Effector CD4-positive, alpha-beta T cell (primary cell): ENCODE measurements at places on chromosomes 13 and 19.

- no peak for DNase-seq
Measured at GRCh38 chr13:72296246-72296645, 429.2 kb upstream of the DACH1 start.

DNA sequence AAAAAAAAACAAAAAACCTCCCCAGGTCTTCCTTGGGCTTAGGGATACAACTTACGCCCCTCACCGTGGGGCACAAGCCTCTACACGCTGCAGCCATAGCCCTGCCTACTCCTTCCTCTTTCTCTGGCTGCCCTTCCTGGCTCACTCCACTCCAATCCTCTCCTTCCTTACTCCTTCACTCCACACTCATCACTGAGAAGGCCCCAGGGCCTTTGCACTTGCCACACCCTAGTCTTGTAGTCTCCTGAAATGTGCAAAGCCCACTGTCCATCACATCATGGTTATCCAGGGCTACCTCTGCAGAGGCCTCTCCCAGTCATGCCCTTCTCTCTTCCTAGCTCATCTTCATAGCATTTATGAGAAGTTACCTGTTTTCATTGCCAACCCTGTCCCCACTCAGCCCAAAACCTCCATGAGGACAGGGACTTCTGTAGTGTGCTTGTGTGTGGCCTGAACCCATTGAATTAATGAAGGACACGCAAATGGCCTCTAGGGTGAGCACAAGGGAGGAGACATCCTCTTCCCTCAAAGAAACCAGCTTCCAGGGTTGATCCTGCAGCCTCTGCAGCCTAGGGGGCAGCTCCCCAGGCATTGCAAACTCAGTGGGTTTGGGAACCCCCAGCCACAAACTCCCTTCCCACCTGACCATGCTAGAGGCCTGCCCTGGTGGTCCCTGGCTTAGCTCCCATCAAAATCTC is 7.9 kb upstream of the HSH2D start:
- no peak for DNase-seq

DNA sequence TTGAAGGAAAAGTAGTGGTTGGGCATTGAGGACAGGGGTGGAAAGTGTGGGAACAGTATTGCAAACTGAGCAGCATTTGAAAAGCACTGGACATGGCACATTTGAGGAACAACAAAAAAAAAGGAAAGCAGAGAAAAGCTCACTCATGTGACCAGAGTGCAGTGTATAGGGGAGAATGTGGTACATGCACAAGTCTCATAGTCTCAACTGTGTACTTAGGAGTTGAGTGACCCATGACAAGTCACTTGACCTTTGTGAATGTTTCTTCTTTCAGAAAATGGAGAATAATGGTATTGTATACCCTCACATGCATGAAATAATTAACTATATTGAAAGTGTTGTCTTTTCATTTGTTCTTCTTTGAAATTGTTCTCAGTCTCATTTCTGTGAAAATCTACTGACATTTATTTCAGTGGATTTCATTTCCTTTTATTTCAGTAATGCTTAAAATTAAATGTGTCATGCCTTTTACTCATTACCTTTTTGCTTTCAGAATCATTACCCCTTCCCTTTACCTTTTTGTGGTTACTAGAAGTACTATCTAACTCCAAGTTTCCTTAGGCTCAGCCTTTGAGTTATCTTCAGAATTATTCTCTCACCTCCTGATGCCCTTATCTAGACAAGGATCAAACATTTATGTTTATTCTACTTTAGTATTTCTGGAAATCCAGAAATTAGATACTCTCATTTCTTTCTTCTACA is 79.1 kb upstream of the MLNR start:
- DNase-seq: no peak

- DNase-seq: no peak
Measured at GRCh38 chr13:54150851-54151250, 1122.2 kb downstream of the OLFM4 start.

DNA sequence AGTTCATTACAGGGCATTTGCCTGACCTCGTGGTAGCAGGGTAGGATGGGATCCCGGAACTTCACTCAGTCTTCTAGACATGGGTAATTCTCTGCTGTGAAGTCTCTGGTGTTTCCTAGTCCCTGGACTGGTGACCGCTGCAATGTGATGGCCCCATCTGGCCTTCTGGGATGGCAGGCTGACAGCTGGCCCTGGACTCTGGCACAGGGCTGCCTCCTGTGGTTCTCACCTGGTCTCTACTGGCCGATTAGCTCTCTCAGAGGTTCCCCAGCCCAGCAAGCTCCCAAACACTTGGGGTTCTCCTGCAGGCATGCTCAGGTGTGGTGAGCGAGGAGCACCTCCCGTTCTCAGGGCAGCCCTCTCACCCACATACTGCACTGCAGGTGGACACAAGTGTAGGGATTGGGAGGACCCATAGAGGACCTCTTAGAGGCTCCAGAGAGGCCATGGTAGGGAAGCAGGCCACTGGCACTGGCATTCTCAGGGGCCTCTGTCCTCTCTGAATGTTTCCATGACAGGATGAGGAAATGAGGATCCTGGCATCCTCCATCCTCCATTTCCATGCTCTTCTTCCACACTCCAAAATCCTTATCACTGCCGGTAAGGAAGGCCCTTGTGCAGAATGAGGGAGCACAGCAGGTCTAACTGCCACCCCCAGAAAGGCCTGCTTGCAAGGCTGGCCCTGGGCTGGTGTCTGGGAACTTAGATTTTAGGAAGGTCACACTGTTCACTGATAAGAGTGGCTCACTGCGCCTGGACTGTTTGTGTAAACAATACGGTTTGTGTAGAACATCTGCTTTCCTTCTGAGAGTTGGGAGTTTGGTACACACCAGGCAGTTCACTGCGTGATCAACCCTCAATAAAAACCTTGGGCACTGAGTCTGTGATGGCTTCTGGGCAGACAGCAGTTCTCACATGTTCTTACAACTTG is 31.5 kb upstream of the FARP1 start:
- no peak for DNase-seq

DNA sequence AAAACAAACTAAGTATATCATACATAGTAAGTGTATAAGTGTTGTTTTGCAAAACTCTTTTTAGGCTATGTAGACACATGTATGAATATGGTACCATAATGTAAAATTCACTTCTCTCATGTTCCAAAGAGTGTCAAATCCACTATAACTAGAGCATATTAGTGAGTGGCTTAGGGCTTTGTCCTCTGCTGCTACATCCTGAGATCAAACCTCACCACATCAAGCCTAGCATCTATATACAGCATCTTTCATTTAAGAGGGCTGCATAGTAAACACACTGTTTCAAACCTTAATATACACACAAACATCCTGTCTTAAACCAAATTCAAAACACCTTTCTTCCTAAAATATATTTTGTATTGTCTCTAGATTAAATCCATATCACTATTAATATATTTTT is 38.7 kb downstream of the ELF1 start:
- peak; percentile 13 for DNase-seq

DNA sequence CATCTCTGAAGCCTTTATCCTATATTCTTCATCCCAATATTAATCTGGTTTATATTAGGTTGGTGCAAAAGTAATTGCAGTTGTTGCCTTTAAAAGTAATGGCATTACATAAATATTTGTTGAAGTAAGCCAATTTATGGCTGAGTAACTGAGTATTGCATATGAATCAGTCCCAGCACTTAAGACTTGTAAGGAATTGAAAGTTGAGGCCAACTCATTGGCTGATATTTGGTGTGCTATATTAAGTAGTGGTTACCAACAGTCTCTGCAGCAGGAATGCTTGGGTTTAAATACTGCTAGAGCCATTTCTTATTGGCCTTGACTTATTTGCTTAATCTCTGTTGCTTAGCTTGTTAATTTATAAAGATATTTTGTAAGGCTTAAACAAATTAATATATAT is 460.7 kb downstream of the GPC6 start:
- DNase-seq: no peak

DNA sequence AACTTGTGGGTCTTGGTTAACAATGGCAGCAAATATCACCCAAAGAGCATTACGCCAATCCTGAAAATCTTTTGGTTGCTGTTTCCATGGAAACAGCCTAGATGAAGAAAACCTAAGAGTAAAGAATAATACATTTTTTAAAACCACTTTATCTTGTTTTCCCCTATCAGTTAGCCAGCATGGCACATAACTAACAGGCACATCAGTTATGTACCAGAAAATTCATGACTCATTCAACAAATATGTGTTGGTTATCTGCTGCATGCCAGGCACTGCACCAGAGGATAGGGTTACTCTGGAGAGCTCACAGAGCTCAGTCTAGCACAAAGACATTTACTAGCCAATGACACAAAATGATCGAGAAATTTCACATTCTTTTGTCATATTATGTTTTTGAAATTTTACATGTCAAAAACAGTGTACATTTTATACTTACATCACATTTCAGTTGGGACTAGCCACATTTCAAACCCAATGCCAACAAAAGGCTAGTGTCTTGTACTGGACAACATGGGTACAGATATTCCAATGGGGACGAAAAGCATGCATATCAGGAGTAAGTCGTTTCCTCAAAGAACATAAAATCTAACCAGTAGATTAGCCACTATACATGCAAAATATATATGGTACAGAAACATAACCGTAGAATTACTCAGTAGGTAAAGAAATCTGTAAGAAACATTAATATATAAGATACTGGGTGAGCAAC is 20.3 kb downstream of the LNX2 start:
- DNase-seq: no peak

- no peak for DNase-seq
Measured at GRCh38 chr19:55308281-55308680, 16.9 kb downstream of the TMEM150B start.

- DNase-seq: no peak
Measured at GRCh38 chr13:30312904-30313303, 5.6 kb upstream of the KATNAL1 start.

- no peak for DNase-seq
Measured at GRCh38 chr13:113052206-113052605, 53.4 kb upstream of the F7 start.

DNA sequence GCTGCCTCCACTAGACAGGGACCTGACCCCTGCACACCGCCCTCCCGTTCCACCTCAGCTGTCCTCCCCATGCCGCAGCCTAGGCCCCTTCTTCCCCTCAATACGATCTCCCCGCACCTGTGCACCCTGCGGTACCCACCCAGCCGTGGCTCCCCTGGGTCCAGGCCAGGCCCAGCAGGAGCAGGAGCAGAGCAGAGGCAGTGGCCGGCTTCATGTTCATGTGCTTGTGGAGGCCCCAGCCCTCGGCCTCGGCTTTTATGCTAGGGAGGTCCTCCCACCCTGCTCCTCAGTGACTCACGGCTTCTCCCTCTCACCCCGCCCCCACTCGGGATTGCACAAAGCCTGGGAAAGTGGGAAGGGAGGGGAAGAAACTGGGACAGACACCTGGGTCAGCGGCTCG is 11.4 kb upstream of the KRTDAP start:
- no peak for DNase-seq

- peak; percentile 79 for DNase-seq
Measured at GRCh38 chr19:43620061-43621001, 902 bp upstream of the ZNF428 start.

GRCh38 chr13:52798770-52799430 is 49.5 kb downstream of the PCDH8 start:
- no peak for DNase-seq

GRCh38 chr13:94513026-94513425 is 33.5 kb upstream of the DCT start:
- DNase-seq: no peak

DNA sequence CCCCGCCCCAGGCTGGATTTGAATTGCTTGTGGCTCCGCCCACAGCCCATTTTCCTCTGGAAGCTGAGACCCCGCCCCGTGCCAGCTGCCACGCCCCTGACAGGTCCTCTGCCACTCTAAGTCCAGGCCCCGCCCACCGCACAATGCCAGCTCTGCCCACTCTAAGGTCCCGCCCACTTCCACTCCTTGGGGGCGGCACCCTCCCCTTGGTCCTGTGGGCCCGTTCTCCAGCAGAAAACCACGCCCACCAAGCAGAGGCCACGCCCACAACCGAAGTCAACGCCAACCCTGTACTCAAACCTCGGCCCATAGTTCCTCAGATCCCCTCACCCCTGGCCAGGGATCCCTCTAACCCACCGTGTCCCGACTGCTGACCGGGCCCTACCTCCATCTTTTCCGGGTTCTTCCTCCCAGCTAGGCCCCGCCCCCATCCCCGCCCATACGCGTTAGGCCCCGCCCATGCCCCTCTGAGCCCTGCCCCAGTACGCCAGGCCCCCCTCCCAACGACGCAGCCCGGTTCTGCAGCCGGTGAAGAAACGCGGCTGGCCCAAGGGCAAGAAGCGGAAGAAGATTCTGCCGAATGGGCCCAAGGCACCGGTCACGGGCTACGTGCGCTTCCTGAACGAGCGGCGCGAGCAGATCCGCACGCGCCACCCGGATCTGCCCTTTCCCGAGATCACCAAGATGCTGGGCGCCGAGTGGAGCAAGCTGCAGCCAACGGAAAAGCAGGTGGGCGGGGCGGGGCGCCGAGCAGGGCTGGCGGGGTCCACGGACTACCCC is 1.3 kb downstream of the HMG20B start:
- peak; percentile 64 for DNase-seq

DNA sequence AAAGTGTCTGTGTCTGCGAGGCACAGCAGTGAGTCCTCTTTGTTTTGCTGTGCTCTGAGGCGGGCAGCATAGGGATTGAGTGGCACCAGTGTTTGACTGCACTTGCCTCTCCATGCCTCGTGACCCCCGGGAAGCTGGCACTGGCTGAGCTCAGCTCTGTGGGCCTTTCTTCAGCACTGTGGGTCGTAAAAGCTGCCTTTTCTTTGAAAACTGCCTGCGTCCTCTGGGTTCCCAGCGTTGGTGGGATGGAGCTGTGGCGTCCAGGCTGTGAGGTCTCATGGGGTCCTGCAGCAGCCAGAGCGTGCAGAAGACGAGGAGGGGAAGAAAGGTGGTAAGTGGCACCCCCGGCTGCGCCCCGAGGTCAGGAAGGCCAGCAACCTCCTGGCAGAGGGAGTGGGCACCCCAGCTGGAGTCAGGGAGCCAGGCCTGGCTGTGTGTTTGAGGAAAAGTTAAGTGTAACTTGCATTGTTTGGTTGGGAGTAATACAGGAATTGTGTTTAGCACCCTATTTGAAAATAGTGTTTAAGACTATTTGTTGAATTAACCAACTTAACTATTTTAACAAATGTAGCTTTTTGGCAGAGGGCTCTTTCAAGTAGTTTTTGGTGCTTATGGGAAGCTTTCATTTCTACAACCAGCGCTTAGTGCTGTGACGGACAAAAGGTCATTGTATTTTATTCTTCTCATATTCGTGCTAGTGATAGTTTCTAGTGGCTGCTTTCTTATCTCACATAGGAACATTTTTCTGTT is 79.3 kb upstream of the TEX29 start:
- DNase-seq: no peak

DNA sequence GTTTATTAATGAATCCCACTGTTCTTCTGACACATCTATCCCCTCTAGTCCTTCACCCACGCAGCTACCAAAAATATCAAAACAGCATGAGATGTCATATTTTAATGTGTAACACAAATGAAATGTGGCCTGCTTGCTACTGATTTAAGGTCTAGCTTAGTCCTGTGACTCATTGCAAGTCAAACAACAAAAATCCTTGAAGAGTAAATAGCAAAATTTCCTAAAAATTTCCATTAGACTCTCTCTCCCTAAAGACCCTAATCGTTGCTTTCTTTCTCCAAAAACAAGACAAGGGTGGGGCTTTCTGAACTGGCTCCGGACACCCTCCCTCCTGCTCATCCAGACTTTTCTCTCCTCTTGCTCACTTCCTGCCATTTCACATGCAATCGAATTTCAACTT is 99.9 kb upstream of the IPO5 start:
- no peak for DNase-seq

- no peak for DNase-seq
Measured at GRCh38 chr13:85236413-85236812, 562.8 kb downstream of the SLITRK6 start.
